ENCODE measurements at places on chromosomes 16 and 17.

DNA sequence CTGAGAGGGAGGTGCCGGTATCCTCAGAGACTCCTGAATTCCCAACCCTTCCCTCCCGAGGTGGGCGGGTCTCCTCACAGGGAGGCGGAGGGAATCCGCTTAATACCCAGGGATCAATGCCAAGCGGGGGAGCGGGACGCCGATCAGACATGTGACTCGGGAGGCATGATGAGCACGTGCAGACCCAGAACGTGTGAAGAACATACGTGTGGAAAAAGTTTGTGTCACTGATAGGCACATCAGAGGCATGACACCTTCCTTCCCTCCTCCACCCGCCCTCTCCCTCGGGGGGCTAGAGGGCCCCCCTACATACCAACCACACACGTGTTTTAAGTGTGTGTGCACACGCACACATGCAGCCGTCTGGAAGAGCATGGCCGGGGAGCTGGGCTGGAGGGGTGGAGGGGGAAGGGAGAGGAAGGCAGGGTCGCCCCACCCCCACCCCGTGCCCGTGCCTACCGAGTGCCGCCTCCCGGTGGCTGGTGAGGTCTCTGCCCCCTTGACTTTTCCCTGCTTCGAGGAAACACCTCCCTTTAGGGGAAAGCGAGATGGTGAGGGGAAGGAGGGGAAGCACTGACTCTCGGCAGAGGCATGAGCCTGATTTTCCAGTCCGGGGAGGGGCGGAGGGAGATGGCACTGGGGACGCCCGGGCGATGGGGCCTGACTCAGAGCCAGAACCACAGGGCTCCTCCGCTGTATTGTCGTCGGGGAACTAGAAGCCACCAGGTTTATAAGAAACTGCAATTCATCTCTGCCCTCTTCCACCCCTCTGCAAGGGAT is 12.1 kb upstream of the TBX21 start:
- peak; percentile 68 for DNase-seq

- DNase-seq = no peak
Observed at GRCh38 chr17:65978871-65979270, 213.1 kb downstream of the CEP112 start.

GRCh38 chr17:31226950-31227349 is 70.1 kb downstream of the OMG start:
- no peak for DNase-seq

DNA sequence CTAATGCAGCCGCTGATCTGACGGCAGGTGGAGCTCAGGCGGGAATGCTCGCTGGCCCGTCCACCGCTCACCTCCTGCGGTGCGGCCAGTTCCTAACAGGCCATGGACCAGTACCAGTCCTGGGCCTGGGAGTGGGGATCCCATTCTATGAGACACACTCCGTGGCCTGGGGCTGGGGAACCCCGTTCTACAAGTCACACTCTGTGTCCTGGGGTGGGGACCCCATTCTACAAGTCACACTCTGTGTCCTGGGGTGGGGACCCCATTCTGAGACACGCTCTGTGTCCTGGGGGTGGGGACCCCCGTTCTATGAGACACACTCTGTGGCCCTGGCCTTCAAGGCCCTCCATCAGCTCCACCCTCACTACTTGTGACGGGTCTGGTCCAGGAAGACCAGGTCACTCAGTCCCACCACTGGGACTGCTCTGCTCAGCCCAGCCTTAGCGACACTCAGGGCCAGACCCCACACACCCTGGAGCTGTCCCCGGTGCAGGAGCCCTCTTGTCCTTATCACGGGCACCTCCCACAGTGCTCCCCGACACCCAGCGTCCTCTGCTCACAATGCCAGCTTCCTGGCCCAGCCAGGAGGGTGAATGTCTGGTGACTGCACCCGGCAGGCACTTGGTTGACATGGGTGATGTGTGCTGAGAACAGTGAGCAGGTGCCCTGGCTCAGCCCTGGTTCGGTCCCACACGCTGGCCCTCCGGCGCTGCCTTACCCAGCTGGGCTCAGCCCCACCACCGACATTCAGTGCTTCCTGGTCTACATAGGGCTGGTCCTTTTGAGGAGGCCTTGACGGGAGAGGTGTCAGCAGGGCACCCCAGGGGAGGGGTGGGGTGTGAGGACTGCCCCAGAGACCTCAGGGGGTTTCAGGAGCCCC is 89.1 kb downstream of the TBC1D16 start:
- DNase-seq = no peak

- peak; percentile 79 for DNase-seq
Observed at GRCh38 chr17:35244341-35245195, 1.7 kb downstream of the SLFN5 start.

- no peak for DNase-seq
Observed at GRCh38 chr16:89829630-89830437, 1.6 kb downstream of the SPIRE2 start.

GRCh38 chr16:25707982-25708583 is 16.3 kb downstream of the HS3ST4 start:
- peak; percentile 39 for DNase-seq

- DNase-seq = no peak
Observed at GRCh38 chr17:80872501-80873306, 118.9 kb upstream of the CHMP6 start.

GRCh38 chr17:31499771-31500554 is 108.5 kb downstream of the RAB11FIP4 start:
- DNase-seq = peak; percentile 65

DNA sequence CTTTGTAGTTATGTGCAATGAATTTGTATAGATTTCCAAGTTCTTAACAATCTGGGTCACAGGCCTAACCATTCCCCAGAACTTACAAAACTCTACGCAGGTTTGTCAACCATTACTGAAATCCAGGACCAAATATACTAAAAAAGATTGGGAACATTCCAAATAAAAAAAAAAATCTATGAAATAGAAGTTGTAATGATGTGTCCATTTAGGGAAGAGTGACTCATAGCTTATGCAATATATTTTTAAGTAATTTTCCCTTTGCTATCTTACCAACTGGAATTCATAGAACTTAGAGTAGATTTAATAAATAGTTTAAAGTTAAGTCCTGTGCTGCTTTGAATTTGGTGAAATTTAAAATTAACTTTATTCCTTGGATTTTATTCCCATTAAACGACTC is 393.2 kb downstream of the PMP22 start:
- peak; percentile 28 for DNase-seq

GRCh38 chr16:20409398-20410120 is at the start of gene ACSM5:
Gene ACSM5, plus strand, starts transcription at chr16:20409534. Its CDS starts 1,951 bp downstream, at chr16:20411485.
- no peak for DNase-seq

DNA sequence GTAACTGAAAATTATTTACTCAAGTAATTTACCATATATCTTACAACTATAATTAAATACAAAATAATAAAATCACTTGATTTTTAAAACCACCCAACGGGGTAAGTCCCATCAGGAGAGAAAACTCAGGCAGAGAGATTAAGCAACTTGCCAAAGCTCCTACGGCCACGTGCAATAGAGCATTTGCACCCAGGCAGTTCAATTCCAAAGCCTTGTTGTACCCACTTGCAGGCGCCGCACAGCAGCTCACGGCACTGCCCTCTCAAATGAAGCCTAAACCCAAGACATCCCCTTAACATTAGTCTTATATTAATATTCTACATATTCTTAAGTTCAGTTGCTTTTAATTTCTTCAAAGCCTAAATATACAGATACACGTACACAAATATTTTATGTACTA is 75.7 kb downstream of the SPAG9 start:
- no peak for DNase-seq

DNA sequence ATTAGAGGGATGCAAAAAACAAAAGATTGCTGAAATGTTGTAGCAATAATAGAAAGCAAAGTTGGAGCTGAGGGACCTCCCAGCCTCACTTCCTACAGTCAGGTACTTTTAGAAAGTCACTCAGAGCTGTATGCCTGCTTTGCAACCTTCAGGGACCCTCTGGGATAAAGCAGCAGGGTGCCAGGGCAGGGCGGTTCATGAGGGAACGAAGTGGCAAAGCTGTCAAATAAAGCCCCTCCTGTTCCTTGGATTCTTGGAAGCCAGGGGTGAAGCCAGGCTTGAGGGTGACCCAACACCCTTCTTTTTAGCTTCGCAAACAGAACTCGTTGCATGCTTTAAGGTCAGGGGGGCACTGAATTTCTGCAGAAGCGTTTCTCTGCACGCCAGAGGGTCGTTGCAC is 767 bp downstream of the ATP2C2 start:
- DNase-seq = no peak

DNA sequence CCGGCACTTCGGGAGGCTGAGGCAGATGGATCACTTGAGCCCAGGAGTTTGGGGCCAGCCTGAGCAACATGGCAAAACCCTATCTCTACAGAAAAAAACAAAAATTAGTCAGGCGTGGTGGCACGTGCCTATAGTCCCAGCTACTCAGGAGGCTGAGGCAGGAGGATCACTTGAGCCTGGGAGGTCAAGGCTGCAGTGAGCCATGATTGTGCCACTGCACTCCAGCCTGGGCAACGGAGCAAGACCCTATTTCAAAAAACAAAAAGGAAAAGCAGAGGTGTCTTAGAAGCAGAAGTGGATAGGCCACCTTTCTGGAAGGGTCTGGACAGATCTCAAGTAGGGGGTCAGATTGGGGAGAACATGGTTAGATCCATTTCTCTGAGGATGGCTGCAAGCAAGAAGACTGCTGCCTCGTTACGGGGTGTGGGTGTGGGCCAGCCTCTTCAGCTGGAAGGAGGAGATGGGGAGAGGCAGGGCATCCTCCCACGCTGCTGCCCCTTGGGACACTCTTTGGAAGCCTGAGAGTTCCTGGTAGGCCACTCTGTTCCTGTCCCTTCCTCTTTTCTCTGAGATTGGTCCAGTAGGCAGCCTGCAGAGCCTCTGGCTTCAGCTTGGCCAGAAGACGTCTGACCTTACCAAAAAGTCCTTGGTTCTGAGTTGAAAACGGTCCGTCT is 208.0 kb downstream of the MSI2 start:
- no peak for DNase-seq

DNA sequence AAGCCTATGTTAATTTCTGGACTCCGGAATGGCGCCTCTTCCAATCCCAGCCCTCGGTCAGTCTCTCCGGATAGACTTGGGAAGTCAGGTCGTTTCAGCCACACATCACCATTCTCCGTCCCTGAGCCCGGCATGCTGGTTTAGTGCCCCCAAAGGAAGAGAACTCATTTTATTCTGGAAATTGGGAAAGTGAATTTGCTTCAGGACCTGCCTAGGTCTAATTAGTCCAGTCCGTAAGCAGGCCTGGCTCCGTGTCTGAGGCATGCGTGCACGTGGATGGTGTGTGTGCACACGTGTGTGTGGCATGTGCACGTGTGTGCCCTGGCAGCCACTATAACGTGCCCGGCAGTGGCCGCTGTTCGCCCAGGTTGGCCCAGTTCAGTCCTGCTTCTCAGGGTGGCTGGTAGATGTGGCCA is 77.4 kb downstream of the RPA1 start:
- DNase-seq = no peak

DNA sequence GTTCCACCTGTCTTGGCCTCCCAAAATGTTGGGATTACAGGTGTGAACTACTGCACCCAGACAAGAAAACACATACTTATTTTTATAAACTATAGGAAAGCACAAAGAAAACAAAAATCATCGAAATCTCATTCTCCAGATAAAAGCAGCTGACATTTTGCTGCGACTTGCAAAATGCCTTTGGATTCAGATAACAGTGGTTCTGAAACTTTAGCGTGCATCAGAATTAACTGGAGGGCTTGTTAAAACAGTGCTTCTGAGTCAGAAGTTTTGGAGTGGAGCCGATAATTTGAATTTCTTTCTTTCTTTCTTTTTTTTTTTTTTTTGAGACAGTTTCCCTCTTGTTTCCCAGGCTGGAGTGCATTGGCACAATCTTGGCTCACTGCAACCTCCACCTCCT is 17.7 kb upstream of the GJD3 start:
- DNase-seq = no peak

DNA sequence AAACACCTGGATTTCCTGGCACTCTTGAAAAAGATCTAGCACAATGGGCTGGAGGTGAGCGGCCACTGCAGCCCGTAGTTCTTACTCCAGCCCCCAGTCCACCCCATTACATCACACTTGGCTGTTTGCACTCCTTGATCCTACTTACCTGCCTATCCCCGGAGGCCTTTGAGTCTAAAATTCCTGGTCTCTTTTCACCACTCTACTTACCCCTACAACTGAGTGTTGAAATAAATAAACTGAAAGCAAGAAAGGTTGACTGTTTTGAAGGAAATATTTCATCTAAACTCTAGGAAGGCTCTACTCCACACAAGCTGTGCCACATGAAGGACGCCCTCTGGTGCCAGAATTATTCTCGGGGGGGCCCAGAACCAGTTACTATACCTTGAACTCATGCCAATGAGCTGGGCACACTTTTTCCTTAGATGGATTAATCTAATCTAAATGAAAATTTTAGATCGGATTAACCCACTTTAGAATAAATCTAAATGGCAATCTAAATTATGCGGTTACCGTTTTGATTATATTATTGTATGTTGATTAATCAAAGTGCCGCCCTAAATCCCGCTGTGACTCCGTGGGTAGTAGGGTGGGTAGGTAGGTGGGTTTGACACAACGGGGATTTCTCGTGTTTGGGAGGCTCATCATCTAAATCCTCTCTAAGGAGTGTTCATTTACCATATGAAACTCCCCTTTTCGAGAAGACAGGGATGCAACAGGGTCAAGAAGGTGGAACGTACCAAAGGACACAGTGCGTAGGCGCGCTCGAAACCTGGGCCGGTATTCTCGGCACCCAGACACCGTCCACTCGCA is 651 bp upstream of the EIF1 start:
- peak; percentile 66 for DNase-seq

DNA sequence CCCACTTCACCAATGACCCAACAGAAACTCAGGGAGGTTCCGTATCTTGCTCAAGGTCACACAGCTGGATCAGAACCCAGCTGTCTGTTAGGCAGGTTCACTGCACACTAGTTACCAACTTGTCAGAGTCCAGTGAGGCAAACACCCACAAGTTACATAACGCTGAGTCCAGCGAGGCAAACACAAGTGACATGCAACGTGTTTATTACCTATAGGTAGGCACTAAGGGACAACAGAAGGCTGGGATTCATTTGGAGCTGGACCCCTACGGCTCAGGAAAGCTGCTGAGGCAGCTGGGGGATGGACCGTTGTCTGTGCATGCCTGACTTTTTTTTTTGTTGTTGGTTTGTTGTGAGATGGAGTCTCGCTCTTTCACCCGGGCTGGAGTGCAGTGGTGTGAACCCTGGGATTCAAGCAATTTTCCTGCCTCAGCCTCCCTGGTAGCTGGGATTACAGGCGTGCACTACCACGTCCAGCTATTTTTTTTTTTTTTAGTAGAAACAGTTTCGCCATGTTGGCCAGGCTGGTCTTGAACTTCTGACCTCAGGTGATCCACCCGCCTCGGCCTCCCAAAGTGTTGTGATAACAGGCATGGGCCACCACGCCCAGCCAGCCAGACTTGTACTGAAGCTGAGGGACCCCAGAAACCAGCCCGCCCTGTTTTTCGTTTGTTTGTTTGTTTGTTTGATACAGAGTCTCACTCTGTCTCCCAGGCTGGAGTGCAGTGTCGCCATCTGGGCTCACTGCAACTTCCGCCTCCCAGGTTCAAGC is 1.9 kb upstream of the RSAD1 start:
- no peak for DNase-seq

DNA sequence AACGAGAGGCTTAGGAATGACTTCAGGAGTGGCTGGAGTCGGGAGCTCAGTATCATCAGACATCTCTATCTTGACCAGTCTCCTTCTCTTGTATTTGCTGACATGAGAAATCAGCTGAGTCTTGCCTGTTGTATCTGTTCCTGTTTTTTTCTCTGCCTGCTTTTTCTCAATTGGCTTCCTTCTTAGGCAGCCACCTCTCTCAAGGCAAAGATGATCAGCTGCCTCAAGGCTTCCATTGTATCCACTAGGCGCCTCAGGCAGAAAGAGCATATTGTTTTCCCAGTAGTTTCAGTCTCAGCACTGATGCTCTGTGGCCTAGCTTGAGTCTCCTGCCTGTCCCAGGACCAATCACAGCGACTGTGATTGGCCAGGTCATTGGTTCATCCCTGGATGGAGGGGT is 306.2 kb downstream of the CPPED1 start:
- no peak for DNase-seq
